HL-60 (cell line): ENCODE measurements at places on chromosomes 5 and 9.

DNA sequence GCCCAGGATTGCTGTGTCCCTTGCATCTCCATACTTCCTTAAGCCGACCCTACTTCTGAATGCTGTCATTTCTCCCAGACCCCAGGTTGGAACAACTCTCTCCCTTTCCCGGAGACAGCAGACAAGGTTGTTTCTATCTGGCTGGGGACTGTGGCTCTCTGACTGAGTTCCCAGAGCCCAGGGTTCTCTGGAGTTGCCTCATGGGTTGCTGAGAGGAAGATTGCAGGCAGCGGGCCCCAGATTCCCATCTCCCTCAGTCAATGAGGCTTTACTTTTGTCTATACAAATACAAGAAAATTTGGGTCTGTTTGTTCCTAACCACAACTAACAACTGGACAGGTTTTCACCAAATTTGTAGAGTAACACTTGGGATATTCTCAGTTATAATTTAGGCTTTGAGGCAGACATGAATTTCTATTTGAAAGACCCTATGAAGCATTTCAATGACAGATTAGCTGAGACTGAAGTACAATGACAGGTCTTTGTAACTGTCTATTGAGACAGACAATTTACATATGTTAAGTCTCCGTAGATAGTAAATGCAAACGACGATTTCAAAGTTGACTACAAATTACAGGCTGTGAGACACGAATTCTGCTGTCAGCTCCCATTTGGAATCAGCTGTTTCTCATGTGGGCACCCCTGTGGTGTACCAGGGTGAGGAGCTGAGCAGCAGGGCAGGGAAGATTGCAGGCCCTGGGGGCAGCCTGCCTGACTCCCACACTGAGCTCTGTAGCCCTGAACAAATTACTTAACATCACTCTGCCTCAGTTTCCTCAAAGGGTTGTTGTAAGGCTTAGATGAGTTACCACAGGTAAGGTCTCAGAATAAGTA lies 107.5 kb downstream of the ATP10B start:
- DNase-seq: no peak

DNA sequence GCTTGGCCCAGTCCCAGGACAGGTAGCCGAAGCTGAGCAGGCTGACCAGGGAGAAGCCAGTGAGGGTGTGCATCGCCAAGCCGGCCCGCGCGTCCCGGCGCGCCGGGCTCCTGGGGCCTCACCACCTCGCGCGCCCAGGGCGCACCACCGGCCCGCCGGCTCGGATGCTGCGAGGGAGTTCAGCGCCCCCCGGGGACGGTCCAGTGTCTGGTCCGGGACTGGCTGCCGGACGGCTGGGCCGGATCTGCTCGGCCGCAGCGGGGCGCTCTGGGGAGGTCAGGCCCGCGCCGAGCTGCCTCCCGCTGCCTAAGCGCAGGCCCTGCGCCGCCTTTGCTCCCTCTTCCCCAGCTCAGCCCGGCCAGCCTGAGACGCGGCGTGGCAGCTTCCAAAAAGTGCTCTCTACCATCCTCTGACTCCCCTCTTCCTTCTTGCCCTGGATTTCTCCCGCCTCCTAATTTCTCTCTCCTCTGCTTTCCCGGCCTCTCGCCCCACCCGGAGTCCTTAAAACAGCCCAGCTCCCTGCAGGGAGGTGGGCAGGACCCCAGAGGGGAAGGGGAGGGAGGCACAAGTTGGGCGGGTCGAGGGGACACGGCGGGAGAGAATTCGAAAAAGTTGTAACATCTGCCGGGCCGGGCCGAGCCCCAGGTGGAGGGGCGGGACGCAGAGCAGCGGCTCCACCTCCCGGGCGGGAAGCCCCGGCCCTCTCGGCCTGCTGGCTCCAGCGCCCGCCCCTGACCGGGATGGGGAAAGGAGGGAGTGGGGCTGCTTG lies at the start of gene ARSI:
Gene ARSI (minus strand): TSS at position 605 of the 769 bp plus-strand sequence. CDS start 532 bp downstream, at position 73.
- DNase-seq: no peak

DNA sequence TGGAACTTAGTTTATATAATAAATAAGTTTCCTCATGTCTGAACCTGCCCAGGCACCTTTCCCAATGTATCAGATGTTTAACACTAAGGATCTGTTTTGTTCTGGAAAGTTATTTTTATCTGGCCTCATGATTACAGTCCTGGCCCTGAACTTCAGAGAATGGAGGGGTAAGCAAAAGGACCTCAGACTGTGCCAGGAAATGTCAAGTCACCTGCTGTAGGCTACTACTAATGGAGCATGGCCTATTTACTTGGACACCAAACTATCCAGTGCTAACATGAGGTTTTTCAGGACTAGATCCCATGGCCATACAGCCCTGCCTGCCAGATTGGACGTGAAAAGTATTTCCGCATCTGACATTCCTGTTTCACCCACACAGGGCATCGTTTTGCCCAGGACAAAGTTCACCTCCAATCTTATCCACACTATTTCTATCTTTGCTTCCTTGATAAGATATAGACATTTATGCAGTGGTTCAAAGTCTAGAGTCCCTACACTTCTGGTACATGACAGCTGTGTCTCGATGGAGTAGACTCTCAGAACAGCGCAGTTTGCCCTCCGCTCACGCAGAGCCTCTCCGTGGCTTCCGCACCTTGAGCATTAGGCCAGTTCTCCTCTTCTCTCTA lies at the start of gene BTNL8:
Gene BTNL8 (plus strand): TSS at position 539 of the 626 bp plus-strand sequence. CDS start 152 bp downstream, outside the sequence.
- no peak for DNase-seq

DNA sequence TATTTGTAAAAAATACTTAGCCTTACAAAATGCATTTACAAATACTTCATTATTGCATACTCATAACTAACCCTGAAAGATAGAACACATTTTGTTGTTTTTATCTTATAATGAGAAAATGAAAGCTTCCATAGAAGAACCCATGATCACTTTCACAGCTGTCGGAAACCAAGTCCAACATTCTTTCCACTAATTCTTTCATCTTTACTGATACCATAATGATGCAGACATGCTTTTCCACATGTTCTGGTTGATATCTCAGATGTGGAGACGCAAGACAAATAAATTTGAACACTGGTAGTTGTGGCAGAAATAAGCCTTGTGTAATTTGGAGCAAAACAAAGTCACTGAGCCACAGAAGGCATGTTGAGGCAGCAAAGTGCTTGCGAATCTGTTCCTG lies 136.0 kb downstream of the FBXO4 start:
- no peak for DNase-seq

GRCh38 chr9:137138722-137139467 lies at the start of gene GRIN1:
GRIN1 (plus strand) TSS chr9:137139154; CDS start chr9:137139487, 333 bp downstream.
- DNase-seq: no peak

DNA sequence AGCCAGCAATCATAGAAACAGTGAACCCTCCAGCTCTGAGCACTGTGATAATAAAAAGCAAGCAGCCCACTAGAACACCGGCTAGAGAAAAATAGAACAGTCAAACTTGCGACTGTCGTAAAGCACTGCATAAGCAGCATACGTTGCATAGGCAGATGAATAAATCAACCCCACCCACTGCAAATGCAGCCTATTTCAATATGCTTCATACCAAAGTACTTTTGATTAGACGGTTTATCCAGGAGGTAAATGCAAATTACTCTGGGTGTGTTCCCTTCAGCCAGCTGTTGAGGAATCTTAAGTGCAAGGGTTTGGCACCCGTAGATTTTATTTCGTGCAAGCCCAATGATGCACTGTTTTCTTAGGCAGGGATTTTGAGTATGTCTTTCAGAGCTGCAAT lies 32.1 kb upstream of the ANKRD18A start:
- no peak for DNase-seq

DNA sequence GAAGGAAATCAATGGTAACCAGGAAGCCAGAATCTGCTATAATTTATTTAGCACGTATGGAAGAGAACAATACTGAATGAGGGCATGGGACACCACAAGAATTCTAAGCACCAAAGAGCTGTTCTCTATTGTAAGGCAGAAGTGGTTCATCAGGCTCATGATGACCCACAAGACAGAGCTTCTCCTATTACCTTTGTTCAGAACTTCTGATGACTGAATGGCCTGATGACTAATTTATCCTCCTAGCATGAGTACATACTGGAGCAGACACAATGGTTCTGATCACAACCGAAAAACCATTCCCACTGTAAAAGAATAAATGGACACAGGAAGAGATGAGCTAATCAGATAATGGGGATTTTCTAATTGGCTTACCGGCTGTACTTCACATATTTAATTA lies 329.8 kb upstream of the PDE4D start:
- no peak for DNase-seq

GRCh38 chr5:142836048-142836447 lies 65.9 kb downstream of the ARHGAP26 start:
- DNase-seq: no peak

DNA sequence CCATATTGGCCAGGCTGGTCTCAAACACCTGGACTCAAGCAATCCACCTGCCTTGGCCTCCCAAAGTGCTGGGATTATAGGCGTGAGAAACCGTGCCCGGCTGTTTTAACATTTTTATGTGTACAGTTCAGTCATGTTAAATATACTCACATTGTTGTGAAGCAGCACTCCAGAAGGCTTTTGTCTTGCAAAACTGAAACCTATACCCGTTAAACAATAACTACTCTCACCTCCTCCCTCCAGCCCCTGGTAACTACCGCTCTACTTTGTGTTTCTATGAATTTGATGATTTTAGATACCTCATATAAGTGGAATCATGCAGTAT lies 23.1 kb upstream of the SHB start:
- no peak for DNase-seq

- DNase-seq: no peak
These were observed 164.5 kb downstream of the COL23A1 start for GRCh38 chr5:178425621-178426068.

DNA sequence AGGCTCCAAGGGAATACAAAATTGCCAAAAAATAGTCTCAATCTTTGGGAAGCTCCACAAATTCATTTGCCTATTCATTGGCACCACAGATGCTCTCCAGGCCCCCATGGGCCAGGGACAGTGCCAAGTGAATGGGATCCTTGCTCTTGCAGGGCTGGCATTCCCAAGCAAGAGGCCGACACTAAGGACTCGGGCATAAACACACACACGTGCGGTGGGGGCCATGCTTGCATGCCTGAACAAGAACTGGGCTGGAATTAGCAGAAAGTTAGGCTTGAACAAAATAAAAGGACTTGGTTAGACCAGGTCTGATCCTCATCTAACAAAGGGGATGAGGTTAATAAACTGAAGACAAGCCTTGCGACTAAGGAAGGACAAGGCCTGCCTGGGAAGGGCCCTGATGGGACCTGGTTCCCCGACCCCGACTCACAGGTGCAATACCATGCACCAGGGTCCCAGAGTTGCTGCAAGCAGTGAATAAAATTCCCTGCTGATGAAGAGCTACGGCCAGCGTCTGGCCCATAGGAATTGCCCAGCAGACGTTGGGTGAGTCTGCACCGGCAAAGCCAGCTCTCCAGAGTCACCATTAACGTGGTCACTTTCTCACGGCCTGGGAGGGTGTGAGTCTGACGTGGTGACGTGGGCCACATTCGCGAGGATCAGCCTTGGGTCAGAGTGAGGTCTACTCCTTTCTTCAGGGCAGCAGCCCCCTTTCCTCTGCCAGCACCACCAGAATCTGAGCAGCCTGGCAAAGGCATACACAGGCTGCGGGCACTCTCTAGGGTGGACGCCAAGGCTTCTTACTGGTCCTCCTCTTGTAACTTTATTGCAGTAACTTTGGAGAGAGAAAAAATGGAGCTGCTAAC lies 77.4 kb upstream of the FCN1 start:
- no peak for DNase-seq

DNA sequence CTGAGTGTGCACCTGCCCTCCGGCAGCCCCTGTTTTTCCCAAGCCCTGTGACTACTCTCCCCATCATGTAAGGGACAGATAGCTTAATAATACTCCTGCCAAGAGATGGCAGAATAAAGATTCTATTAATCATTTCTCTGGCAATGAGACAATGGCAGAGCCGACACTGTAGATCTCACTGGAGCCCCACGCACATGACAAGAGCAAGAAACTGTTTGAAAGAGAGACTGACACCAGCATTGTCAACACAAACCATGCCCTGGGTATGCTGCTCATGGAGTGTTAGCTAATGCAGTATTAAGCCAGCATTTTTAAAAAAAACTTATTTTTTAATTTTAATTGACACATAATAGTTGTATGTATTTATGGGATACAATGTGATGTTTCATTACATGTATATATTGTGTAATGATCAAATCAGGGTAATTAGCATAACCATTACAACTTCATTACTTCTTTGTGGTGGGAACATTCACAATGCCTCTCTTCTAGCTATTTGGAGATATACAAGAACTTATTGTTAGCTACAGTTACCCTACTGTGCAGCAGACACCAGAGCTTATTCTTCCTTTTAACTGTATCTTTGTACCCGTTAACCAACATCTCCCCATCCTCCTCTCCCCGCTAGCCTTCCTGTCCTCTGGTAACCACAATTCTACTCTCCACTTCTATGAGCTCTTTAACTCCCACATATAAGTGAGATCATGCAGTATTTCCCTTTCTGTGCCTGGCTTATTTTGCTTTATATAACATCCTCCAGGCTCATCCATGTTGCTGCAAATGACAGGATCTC lies 31.5 kb upstream of the SEMA4D start:
- peak; percentile 47 for DNase-seq

GRCh38 chr5:95159603-95160002 lies 125.3 kb downstream of the MCTP1 start:
- DNase-seq: no peak

DNA sequence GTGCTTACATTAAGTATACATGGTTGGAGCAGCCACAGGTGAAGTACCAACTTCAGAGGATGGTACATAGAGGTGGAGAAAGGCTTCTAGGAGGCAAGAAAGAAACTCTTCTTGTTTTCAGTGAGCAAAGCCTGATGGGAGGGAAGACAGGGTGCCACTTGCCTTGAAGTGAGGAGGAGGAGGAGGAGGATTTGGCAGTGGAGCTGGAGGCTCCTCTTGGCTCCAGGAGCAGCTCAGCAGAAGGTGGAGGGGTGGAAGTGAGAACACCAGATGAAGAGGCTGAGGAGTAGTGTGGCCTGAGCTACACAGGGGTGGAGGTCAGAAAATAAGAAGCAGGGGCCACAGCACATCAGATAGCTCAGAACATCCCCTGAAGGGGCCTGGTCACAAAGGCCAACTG lies 91.1 kb upstream of the SHISAL2B start:
- DNase-seq: no peak

GRCh38 chr5:63249960-63250359 lies 671.3 kb downstream of the LRRC70 start:
- DNase-seq: no peak

DNA sequence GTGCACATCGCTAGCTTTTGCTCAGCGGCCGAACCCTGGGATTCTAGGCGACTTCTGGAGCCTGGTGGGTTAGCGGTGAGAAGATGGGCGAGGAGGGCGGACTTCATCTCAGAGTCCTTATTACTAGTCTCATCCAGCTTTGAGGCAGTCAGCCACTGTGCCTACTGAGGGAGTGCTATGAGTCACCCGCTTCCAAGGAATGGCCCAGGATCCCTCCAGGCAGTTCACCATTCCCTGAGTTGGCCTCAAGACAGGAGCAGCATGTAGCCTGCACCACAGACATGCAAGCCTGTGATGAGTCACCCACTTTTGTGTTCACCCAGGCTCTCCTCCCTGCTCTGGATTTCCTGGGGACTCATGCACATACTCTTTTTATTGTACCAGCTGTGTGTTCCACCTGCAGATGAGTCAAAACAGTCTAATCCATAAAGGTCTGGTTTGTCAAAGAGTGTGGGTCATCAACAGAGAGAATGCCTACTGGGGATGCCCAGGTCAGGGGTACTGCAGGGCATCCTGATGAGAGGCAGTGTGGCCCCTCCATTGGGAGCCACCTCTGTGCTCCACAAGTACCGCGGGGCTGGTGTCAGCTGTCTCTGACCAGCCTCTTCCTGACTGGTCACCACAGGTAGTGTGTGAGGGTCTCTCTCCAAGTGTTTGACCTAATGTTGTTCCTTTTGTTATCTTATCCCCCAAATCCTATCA lies 20.2 kb downstream of the SLC22A5 start:
- DNase-seq: no peak

- DNase-seq: no peak
These were observed 174.3 kb downstream of the PRR16 start for GRCh38 chr5:120638449-120638848.

- no peak for DNase-seq
These were observed 79.9 kb downstream of the RGS3 start for GRCh38 chr9:113543296-113543981.
